ENCODE measurements at places on chromosomes 11 and 22.
A peak's percentile ranks its signal among the peaks of the same experiment; 100 is the strongest.

GRCh38 chr22:39556970-39557841 is 13.3 kb upstream of the CACNA1I start:
- peak; percentile 60 for DNase-seq

GRCh38 chr22:44244265-44244822 is 63.6 kb downstream of the PARVG start:
- no peak for DNase-seq

DNA sequence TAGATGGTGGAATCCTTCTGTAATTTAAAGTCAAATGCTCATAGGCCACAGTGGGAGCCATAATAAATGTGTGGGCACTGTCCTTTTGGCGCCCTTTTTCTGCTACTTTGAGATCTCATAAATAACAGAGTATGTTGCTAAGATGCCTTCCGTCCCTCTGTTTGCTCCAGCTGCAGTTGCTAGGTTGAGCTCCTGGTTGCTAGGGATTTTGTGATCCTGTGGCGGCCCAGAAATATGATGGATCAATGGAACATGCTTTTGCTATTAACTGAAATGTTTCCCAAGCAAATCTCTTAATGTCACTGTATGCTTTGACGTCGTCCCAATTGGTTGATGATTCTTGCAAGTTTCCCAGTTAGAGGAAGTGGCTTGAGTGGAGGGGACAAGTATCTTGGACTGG is 53.5 kb downstream of the MYO18B start:
- DNase-seq = no peak

- peak; percentile 35 for DNase-seq
These were observed 39.7 kb upstream of the MMP12 start for GRCh38 chr11:102914238-102915043.

DNA sequence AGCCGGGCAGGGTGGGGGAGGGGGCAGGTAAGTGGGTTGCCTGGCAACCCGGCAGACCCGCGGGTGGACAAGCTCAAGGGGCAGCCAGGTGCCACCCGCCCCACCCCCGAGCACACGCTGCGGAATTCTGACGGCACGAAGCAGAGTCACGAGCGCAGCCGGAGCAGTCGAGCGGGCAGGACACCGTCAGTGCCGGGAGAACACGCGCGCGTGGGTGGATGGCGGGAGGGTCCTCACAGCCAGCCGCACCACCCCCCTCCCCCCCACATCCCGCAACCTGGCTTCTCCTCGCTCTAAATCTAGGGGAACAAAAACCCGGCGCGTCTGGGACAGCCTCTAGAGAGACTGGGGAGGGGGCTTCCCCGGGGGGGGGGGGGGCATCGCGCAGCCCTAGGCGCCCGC is 133.1 kb upstream of the HSD17B12 start:
- peak; percentile 43 for DNase-seq

DNA sequence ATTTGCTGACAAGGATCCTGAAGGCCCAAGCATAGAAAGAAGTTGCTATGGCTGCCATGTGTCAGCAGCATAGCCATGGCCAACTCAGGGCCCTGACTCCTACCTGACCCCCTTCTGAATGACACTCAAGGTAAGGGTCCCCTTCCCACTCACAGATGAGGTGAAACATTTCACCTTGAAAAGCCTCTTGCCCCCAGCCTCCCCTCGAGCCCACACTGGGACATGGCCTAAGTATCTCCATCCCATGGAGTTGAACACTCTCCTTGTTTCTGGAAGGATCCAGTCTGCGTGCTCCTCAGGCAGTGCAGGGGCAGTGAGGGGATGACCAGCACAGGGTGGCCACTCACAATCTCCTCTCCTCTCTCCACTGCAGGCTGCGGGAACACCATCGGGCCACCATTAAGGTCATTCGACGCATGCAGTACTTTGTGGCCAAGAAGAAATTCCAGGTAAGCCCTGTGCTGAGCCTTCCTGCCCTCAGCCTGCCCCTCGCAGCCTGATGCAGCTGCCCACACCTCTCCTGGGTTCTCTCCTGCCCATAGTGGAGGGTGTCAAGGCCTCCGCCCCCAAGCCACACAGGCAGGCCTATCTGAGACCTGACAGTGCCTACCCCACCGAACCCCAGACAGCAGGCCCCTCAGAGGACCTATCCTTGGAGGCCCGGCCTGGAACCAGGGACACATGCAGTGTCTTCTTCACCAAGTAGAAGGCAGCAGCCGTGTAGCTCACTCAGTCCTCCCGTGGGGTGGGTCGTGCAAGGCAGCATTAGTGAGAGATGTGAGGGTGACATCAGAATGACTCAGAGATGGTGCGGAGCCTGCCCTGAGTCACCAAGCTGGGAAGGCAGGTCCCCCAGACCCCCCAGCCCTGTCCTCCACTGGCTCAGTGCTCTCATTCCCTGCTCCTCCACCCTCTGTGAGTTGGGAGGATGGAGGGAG is 68.9 kb upstream of the KCNQ1OT1 start:
- DNase-seq = no peak

GRCh38 chr22:49100316-49100715 is 727.4 kb downstream of the BRD1 start:
- no peak for DNase-seq

GRCh38 chr11:35393098-35393497 is 26.3 kb downstream of the SLC1A2 start:
- DNase-seq = peak; percentile 60

- no peak for DNase-seq
These were observed 58.7 kb downstream of the GAS2 start for GRCh38 chr11:22725079-22725478.

GRCh38 chr11:8442301-8442700 is 151.7 kb downstream of the STK33 start:
- DNase-seq = no peak

DNA sequence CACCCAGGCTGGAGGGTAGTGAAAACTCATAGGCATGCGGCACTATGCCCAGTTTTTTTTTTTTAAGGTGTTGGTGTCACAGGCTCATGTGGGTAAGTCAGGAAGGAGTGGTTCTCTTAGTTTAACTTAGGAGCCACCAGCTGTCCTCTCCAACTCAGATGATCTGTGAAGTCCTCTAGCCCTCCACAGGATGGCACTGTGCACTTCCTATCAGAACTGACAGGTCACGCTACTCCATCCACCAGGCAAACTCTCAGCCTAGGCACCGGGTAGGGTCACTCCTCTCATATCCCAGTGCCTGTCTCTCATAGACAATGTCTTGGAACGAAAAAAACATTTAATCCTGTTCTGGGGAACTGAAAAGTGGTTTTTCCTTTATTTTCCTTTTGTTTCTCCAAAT is 16.5 kb downstream of the NAP1L4 start:
- DNase-seq = peak; percentile 45

GRCh38 chr22:49492741-49493251 is 334.9 kb downstream of the BRD1 start:
- DNase-seq = no peak

DNA sequence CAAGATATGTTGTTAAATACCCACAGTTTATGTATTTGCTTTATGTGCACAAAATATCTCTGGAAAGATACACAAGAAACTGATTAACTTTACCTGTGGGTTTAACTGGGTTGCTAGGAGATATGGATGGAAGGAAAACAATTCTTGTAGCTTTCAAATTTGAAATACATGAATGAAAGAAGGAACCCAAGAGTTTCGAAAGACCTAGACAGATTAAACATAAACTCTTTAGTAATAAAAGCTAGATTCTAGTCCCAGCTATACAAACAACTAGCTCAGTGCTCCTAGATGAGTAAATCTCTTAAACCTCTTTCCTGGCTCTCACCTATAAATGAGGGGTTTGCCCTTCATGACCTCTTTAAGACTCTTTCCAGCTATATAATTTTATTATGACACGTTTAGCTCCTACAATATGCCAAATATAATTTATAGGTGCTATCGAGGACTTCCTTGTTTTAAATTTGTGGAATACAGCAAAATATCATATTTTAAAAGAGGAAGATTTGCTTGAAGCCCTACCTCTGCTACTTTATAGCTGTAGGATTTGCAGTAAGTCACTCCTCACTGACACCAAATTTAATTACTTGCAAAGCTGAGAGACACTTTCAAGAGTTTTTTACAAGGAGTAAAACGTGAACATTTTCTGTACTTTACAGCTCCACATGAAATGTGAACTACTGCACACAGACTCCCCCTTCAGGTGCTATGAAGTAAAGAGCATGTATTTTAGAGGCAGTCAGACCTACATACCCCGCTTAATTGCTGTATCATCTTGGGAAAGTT is 50.7 kb downstream of the RRAS2 start:
- DNase-seq = peak; percentile 7

DNA sequence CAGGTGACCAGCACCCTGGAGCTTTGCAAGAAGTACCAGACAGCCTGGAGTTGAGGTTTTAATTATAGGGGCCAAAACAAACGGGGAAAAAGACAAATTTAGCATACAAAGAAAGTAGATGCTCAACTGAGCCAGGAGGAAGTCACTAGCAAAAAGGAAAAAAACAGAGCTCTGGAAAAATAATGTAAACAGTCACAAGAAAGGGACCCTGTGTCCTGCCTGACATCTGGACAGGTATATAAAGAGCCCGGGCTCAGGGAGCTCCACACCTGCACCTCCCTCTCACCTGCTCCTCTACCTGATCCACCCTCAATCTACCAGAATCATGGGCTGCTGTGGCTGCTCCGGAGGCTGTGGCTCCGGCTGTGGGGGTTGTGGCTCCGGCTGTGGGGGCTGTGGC is at the start of gene KRTAP5-10:
TSS of gene KRTAP5-10 (plus strand) at position 301 of the 400 bp plus-strand sequence. CDS start at position 326, 25 bp downstream.
- DNase-seq = no peak

DNA sequence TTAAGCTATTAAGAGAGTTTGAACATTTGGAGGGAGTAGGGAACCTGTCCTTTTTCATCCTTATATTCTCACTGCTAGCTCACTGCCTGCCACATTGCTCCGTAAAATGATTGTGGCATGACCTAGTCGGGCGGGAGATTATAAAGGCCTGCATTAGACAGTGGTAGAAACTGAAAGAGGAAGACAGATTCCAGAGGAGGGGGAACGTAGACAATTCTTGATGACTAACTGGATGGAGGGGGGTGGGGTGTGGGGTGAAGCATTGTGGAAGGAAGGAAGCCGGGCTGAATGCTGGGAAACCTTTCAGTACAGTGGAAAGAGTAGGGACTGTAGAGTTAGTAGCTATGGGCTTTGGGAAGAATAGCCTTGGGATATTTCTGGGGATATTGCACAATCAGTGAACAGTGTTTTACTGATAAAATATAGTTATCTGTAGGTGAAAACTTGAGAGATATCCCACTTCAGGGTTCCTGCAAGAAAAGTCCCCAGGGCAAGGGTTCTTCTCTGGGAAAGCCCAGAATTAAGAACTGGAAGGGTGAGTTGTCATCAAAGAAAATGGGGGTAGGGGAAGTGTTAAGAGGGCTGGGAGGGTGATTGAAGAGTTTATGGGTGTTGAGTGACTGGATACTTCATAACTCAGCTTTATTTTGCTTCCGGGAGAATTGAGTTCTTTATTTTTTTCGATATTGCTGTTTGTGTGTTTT is 2.1 kb downstream of the MED15 start:
- no peak for DNase-seq

DNA sequence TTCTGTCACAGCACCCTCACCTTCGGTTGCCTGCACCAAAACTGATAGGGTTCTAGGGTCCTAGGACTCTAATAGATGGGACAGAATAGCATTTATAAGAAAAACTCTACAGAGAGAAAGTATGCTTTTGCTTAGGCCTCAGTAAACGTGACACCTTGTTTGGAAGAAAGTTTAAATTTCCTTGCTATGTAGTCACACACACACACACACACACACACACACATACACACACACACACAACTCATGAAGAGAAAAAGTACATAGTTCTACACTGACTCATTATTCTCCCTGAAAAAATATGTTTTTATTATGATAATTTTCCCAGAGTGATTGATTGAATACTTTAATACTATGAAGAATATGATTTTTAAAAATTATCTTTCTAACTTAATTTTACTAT is 220.8 kb upstream of the SNX19 start:
- DNase-seq = no peak

- no peak for DNase-seq
These were observed 1356.2 kb downstream of the FAM181B start for GRCh38 chr11:81377418-81377817.

GRCh38 chr11:46659908-46660307 is 40.5 kb downstream of the ARHGAP1 start:
- DNase-seq = no peak

- no peak for DNase-seq
These were observed 53.9 kb upstream of the PARVG start for GRCh38 chr22:44126807-44127206.

DNA sequence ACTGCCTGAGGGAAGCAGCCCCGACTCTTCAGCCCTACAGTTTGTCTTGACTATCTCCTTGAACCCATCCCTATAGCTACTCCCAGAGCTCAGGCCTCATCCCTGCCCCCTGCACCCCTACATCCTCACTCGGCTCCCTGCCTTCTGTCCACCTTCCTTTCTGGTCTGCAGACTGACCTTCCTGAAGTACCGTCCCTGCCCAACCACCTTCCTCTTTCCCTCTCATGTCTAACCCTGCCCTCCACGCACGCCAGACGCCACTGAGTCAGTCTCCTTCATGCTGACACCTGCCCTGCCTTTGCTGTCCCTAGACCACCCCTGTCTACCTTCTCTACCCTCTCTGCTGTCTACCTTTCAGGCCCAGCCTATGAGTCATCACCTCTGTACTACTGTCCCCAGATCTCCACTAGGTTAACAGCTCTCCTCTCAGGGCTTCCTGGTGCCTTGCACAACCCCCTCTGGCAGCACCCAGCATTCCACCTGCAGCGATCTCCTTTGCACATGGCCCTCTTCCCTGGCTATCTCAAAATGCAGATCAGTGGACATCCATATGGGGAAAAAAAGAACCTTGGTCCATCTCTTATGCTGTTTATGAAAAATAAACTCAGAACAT is 8.9 kb downstream of the KCTD21 start:
- no peak for DNase-seq

- no peak for DNase-seq
These were observed 158.4 kb upstream of the NARS2 start for GRCh38 chr11:78733031-78733430.

GRCh38 chr11:115576606-115577380 is 72.6 kb upstream of the CADM1 start:
- no peak for DNase-seq

- no peak for DNase-seq
These were observed 263.0 kb downstream of the OPCML start for GRCh38 chr11:133269267-133269666.

DNA sequence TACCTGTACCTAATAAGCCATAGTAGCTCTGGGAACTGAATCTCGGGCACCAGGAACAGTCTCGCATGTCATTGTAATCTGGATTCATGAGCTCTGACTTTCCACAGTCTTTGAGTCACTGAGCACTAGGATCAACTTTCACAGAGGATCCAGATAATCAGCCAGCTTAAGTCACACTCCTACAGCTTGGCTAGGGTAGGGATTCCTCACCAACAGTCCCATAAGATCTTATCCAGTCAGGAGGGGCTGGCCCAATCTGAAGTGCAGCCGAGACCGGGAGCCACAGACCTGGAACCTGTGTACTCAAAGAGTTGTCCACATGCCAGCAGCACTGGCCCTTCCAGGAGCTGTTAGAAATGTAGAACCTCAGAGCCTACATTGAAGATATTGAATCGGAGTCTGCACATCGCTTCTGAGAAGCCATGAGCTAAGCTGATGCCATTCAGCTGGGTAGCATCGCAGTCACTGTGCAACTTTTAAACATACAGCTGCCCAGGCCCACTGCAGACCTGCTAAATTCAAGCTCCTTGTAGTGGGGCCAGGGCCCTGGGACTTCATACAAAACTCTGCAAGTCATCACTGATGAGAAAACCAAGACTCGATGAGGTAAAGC is 538.8 kb upstream of the B3GAT1 start:
- no peak for DNase-seq

DNA sequence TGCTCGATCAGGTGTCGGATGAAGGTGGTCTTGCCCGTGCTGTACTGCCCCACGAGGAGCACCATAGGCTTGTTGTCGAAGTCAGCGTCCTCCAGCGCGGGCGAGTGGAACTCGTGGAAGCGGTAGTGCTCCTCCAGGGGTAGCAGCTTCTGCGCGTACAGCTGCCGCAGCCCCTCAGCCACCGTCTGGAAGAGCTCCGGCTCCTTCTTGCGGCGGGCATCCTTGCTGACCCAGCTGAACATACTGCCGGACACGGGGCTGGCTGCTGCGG is 263 bp downstream of the EHD1 start:
- peak; percentile 81 for DNase-seq

All from NCI-H526 (cell line).